ENCODE measurements at places on chromosomes 3 and 15. TPM values are rescaled to one million over a fixed set of nuclear protein-coding genes. Genes with fewer than 3 reads are reported as not detected.

Gene MYZAP
- not detected for total RNA-seq

Gene CNTN4
- not detected for total RNA-seq

Gene TEX55
- total RNA-seq, result not detected

Gene ABTB1
- total RNA-seq, result 1.9 TPM

Gene HRH1
- 0.04 TPM for total RNA-seq

Gene LXN
- 0.34 TPM for total RNA-seq

Gene KLHL40
- total RNA-seq, result not detected

Gene ADGRG7
- not detected for total RNA-seq

Gene CPEB1
- total RNA-seq, result 13.7 TPM

Gene UBAP1L
- 0.71 TPM for total RNA-seq

Gene NISCH
- 43.5 TPM for total RNA-seq

Gene GCNT3
- total RNA-seq, result 0.11 TPM

Gene PAQR5
- total RNA-seq, result not detected

Gene PTX3
- total RNA-seq, result 0.20 TPM

Gene RLBP1
- not detected for total RNA-seq

Gene PPP2R3A
- total RNA-seq, result 0.22 TPM

Gene FBXW12
- total RNA-seq, result not detected

Gene ARGFX
- total RNA-seq, result not detected

Gene INSYN1
- total RNA-seq, result not detected

Gene GPR27
- not detected for total RNA-seq

Gene LRRN1
- total RNA-seq, result 0.25 TPM

Gene TNFAIP8L3
- total RNA-seq, result not detected

Gene HGD
- 0.51 TPM for total RNA-seq

Gene IL1RAP
- 1.3 TPM for total RNA-seq

Gene PRSS50
- not detected for total RNA-seq

Gene AADAC
- 0.47 TPM for total RNA-seq

Gene GJD2
- total RNA-seq, result not detected

Gene PRR23B
- total RNA-seq, result not detected

Gene CLDN1
- 0.34 TPM for total RNA-seq

Gene GPR156
- total RNA-seq, result 0.11 TPM

Gene MESP2
- total RNA-seq, result 0.47 TPM

Gene TTLL13
- 0.11 TPM for total RNA-seq

Gene TRA2B
- total RNA-seq, result 254 TPM

Gene WNT5A
- total RNA-seq, result 0.11 TPM

Gene ARL14
- total RNA-seq, result not detected

Gene SLC22A14
- total RNA-seq, result not detected

Gene GABRR3
- not detected for total RNA-seq

Gene GREM1
- total RNA-seq, result 0.20 TPM

Gene AMOTL2
- 0.31 TPM for total RNA-seq

Gene PRTG
- total RNA-seq, result 0.09 TPM

Measured in K562 (cell line).